D341Med (cell line): ENCODE measurements at places on chromosomes 4 and X.

DNA sequence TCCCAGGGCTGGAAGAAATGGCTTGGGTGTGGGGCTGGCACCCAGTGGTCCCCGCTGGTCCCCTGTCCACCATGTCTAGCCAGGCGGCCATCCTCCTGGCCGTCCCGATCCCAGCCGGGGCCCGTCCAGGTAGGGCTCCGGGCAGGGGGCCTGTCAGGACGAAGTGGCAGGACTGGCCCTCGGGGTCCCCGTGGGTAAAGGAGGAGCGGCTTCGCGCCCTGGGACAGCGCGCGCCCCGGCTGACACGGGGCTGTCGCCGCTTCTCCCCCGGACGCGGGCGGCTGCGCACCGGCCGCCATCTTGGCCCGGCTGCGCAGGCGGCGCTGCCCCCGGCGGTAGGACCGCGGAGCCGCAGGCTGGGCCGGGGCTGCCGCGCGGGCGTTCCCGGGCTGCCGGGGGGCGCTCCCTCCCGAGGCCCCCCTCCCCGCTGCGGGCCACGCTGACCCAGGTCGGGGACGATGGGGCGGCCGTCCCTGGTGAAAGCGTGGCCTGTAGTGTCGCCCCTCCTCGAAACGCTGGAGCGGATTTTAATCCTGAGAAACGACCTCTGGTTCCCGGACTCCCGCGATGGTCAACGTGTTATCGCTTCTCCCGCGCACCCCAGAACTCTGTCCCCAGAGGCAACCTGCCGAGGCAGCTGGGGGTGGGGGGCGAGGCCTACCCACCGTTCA lies 60.4 kb upstream of the BCOR start:
- peak; percentile 88 for DNase-seq

DNA sequence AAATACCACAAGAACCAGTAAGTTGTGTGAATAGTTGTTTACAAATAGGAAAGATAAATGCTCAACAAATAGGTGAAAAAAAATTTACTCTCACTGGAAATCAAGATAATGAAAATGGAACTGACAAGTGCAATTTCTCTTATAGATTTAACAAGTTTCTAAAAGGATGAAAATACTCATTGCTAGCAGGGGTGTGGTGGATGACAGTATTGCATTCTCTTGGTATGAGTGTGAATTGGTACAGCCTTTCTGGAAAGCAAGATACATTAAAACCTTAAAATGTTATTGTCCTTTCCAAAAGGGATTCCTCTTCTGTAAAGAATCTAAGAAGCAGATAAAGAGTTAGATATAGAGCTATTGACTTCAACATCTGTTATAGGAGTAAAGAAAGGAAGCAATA lies 240.0 kb upstream of the RPS6KA3 start:
- no peak for DNase-seq

GRCh38 chrX:123740536-123740935 lies 7.7 kb upstream of the THOC2 start:
- DNase-seq, result no peak

- no peak for DNase-seq
These were observed 111.1 kb downstream of the RTL3 start for GRCh38 chrX:78548012-78548411.

DNA sequence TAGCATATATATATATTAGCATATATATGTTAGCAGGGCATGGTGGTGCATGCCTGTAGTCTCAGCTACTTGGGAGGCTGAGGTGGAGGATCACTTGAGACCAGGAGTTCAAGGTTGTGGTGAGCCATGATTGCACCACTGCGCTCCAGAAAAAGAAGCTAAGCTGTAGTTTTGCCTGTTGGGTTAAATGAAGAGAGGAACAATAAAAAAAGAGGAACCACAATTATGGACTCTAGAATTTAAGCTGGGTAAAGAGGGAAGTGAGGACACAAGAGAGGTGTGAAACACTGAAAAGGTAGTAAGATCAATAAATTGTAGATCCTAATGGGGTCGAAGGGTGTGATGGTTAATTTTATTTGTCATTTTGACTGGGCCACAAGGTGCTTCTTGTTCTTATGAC lies 40.5 kb upstream of the HSD17B10 start:
- DNase-seq, result no peak

DNA sequence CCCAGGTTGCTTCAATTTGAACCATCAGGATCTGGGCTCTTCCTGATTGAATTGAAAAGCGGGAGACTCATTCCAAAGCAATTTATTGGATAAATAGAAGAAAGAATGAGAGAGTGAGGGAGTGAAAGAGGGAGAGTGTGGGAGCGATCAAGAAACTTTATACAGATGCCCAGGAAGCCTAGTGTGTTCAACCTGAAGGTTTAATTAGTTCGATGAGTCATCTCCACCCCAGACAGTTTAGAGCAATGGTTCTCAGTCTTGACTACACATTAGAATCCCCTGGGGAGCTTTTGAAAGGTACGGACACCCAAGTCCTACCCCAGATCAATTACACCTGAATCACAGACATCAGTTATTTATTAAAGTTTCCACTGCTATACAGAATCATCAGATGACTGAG lies 61.5 kb downstream of the GEMIN8 start:
- DNase-seq, result no peak

DNA sequence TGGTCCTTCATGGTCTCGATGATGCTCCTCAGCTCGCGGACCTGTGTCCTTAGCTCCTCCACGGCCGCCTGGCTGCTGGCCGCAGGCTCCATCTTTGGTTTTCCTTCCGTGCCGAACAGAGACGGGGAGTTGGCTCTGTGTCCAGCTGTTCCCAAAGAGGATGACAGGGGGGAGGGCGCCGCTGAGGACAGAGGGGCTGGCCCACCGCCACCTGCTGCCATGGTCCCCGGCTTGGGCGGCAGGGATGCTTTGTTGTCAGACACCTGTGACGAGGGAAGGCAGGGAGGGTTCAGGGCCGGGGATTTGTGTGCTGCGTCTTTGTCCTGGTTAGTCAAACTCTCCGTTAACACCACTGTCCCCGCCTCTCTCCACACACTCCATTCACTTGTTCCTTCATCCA lies 26.6 kb upstream of the MAP3K15 start:
- DNase-seq, result no peak

- no peak for DNase-seq
These were observed 360.2 kb downstream of the ZIC3 start for GRCh38 chrX:137926090-137926489.

GRCh38 chr4:25760048-25760447 lies 102.7 kb downstream of the SEL1L3 start:
- no peak for DNase-seq

- DNase-seq, result no peak
These were observed 70.1 kb downstream of the NSG1 start for GRCh38 chr4:4456816-4457578.

DNA sequence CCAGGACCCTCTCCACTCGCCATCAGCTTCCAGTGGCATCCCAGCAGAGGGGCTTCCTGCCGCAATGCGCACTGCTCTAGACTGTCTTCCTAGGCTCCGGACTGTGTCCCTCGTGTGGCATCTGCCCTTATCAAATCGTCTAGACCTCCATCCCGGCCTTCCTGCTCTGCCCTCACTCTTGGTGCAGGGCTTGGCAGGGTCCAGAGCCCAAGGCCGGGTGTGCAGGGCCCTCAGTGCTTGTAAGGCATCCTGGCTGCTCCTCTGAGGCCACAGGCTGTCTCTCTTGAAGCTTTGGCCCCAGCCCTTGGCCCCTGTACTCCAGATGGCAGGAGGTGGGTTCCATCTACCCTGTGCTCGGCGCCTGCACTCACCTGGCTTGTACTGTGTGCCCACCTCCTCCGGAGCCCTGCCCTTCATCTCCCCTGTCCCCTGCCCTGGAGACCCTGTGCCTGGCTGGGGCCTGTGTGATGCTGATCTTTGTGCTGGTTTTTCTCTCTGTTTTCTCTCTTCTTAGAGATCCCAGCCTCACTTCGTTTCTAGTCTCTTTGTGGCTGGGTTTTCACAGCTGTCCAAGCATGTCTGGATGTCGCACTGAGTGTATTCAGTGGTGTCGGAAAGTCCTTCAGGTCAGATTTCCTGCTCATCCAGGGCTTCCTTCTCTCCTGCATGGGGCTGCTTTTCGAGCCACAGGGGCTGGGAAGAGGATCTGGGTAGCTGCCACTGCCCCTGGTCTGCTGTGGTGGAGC lies 3.7 kb upstream of the TREX2 start:
- no peak for DNase-seq

DNA sequence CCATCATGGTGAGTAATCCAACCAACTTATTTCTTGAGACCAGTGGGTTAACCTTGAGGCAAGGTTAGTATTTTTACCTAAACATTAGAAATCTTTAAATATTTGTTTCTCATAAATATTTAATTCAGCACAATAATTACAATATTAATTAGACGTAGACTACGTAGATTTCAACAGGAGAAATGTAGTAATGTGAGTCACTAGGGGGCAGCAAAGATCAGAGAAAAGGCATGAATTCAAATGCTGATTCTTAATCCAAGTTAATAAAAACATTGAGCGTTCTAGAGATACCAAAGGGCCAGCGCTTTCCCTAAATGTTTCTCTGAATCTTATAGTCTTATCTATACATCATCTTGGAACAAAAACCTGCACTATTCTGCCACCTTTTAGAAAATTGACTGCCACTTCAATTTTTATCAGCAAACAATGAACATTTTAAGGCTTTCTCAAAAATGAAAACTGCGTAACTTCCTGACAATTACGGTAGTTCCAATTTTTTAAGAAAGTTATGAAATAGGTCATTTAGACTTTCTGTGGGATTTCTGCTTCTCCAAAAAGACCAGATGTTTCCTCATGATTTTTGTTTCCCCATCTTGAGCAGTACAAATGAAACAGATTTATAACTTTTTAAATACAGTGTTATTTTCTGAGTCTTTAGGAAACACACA lies 180.7 kb downstream of the GASK1B start:
- peak; percentile 25 for DNase-seq

- DNase-seq, result no peak
These were observed 28.6 kb upstream of the BBS12 start for GRCh38 chr4:122703868-122704267.

- no peak for DNase-seq
These were observed 78.3 kb downstream of the LARP7 start for GRCh38 chr4:112714922-112715901.

- peak; percentile 70 for DNase-seq
These were observed 367.0 kb downstream of the BCOR start for GRCh38 chrX:39730662-39731329.

DNA sequence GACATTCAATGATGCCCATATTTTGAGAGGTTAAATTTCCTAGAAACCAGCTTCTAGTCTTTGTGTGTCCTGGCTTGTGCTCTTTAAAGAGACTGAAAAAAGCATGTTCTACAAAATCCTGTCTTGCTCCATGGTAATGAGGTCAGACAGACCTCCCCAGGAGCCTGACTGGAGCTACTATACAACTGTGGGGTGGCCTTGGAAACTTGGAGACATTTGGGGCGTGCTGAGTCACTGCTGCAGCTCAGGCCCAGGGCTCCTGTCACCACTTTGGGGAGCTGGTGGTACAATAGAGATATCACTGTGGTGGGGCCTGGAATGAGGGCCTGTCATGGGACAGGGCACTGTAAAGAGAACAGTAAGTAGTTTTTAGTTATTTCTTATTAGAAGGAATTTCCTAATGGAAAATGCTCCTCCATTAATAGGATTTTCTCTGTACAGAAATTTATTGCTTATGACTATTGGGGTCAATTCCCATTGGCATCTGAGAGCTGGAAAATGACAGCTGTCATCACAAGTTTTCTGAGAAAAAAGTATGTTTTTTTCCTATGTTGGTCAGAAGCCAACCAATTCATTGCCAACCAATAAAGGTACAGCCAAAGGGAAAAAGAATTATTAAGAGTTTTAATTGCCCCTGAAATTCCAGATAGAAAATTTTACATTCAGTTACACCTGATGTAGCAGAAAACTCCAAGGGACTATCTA lies 207.4 kb upstream of the JADE1 start:
- no peak for DNase-seq

- no peak for DNase-seq
These were observed 63.7 kb upstream of the VEGFC start for GRCh38 chr4:176856421-176856820.

DNA sequence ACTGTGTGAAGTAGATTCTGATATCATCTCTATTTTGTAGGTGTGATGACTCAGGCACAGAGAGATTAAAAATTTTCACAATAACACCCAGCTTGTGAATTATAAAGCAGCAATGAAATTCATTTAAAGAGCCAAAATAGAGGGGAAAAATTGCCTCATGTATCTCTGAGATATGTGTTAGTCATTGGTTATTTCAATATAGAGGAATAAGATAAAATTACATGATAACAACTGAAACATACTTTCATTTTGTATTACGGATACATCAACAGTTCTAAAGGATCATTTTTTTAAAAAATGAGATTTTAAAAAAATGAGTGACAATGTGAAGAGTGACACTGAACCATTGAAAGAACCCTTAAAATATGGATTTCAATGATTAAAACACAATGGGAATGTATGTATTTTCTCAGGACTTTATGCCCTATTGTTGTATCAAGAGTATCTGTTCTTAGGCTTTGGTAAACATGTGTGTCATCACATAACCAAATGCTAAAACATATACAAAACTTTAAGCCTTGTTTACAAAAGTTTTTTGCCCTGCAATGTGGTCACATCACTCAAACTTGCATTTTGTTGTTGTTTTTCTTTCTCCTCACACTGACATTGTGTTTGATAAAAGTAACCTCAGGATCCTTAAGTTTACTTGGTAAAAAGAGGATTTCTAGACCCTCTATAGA lies 221.3 kb downstream of the ANTXR2 start:
- DNase-seq, result no peak

DNA sequence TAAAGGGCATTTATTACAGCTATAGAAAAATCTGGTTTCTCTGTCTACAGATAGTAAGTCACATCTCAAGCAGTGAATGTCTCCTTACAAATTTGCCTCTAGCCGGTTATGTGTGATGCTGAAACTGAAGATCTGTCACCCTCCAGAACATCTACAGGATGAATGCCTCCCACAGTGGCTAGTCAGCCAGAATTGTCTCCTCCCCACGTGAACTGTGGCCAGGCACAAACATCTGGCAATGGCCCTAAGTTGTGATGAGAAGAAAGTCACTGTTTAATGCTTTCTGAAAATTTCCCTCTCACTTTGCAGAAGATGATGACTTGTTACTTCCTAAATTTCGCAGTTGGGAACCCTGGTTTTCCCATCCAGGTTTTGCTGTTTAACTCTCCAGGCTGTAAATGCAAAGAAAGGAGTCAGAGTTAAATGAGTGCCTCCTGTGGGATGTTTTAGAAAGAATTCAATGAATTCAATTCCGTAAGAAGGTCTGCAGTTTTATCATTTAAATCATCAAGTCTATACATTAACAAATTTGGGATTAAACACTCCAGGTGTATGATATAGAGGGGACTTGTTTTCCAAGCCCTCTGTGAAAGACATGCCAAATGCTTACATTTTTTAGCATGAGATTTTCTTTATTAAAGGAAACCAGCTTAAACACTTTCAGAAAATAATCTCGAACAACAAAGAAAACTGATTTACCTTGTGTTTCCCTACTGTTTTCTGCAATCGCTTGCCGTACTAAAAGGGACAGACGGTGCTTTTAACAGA lies 55.4 kb upstream of the TLR3 start:
- no peak for DNase-seq

DNA sequence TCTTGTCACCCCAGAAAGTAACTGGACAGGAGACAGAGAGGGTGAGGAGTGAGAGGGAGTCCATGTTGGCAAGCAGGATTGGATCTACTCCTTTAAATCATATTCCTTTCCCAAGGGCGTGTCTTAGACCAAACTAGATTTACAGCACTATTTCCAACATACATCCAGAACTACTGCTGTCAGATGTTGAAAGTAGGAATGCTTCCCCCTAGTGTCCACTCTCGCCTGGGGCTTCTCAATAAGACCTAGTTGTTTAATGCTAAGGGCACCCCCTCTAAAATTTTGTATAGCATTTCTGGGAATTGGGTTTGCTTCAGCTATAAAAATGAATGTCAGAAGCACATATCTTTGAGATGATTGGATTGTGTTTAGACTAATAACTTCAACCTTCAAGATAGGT lies 13.3 kb downstream of the OFD1 start:
- DNase-seq, result no peak
